ENCODE measurements at places on chromosomes 5 and 9.
A peak's percentile ranks its signal among the peaks of the same experiment; 100 is the strongest.

DNA sequence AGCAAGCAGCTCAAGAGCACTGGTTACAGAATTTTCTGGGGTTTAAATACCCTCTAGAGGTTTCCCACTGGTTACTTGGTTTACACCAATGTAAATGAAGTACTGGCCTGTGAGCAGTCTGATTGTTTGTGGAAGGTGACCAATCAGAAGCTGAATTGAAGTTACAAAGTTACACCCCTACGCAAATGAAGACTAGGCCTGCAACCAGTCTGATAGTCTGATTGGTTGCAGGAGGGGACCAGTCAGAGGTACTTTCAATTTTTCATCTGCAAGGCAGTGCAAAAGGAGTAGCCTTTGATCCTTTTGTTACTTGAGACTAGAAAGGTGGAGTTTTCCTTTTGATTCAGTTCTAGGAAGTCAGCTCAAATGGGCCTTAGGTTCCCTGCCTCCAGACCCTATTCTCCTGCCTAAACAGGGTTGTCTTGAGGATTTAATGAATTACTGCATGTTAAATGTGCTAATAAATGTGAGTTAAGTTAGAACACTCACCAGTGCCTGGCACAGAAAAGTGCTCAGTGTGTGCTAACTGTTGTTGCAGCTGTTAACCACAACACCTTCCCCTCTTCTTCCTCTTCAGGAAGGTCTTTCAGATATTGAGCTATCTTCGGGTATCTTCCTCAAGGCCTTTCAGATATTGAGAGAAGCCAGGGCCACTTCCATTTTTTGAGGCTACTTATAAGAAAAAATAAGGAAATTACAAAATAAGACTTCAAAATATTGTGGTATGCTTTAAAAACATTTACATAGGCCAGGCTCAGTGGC is 32.1 kb upstream of the CLINT1 start:
- DNase-seq: no peak

DNA sequence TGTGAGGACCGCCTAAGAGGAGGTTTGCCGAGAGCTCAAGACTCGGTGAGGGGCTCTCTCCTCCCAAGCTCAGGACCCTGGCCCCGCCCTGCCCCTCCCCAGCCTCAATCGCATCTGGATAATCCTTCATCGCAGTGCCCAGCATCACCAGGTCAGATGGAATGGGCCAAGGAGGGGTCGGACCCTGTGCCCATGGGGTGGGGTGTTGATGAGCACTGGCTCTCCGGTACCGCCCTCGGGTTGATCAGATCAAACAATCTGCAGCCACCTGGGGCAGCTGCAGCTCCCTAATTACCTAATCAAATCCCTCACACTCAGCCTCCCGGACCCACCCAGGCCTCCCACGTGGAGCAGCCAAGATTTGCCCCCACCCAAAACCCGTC is 24.4 kb upstream of the TDRD7 start:
- no peak for DNase-seq

GRCh38 chr5:151058891-151059489 is 21.8 kb downstream of the TNIP1 start:
- DNase-seq: no peak

DNA sequence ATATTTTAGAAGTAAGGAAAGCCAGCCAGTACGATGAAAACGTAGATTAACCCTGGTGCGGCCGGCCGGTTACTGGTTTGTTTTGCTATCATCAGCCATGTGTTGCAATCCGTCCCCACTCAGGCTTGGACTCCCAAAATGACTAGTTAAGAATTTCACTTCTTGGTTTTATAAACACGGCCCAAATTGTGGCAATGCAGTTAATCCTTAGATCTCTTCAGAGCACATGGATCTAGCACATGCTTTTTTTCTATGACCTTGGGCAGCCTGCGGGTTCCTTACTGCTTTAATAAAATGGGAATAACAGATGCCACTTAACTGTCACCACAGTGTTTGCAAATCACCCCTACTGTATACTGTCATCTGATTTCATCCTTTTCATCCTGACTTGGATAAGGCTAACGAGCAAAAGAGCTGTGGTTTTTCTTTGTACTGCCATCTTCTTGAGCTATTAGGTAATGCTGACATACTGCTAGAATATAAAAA is 1.5 kb downstream of the NDFIP1 start:
- DNase-seq: no peak

DNA sequence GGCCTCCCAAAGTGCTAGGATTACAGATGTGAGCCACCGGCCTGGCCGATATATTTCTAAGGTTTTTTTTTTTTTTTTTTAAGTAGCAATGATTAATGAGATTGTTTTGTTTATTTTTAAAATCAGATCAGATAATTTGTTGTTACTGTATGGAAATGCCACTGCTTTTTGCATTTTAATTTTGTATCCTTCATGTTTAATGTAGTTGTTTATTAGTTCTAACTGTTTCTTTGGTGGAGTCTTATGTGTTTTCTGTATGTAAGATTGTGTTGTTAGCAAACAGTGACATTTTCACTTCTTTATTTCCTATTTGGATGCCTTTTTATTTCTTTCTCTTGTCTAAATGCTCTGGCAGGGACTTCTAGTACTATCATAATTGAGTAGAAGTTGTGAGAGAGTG is 87.3 kb downstream of the DMXL1 start:
- no peak for DNase-seq

DNA sequence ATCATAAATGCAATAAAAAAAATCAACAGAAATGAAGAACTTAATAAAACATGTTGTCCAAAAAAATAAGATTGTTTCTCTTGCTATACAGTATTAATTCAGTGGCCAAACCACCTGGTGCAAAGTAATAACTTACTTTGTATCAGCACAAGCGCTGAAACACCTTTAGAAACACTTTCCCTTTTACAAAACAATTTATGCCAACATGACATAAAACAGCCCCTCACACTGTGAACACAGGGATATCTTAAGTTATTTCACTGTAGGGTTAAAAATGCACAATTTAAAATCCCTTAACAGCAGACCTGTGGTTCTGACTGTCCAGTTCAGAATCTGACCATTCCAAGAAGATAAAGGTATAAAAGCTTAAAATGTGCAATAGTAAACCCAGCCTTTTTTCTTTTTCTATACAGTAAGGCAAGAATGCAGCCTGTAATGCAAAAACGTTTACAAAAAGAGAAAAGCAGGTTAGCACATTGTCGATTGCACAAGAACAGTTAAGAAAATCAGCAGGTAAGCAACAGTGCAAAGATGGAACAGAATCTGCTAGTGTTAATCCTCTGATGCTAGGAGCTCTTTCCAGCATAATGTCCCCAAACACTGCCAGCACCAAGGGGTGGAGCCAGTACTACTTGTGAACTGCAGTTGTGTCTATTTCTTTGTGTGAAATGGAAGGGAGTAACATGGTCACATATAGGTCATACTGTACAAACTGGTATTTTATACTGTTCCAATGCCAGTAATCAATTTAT is 21.6 kb downstream of the RAB14 start:
- no peak for DNase-seq

GRCh38 chr5:2465383-2465782 is 286.1 kb downstream of the IRX2 start:
- no peak for DNase-seq

- DNase-seq: no peak
These were observed 288.5 kb downstream of the ZNF608 start for GRCh38 chr5:124457901-124458300.

DNA sequence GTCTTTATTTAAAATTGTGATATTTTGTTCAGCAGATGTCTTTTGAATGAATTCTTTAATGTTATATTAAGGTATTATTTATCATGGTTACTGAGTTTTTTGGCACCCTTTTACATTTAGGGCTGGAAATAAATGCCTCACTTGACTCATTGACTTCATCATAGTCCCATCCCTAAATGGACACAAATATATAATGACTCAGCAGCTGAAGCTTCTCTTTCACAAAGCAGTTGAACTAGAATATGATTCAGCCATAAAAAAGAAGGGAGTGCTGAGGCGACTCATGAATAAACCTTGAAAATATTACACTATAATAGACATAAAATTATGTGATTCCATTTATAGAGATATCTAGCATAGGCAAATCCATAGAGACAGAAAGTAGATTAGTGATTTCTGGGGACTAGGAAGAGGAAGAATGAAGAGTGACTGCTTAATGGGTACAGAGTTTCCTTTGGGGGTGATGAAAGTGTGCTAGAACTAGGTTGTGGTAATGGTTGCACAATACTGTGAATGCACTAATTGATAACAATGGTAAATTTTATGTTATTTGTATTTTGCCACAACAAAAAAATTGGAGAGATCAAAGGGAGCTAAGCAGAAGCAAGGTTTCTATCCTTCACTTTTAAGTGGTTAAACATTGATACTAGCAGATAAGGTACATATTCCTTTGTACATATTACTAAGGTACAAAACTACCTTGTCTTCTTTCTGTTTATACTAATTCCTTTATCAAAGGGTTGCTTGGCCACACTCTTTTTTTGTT is 449.6 kb downstream of the NTRK2 start:
- DNase-seq: no peak

DNA sequence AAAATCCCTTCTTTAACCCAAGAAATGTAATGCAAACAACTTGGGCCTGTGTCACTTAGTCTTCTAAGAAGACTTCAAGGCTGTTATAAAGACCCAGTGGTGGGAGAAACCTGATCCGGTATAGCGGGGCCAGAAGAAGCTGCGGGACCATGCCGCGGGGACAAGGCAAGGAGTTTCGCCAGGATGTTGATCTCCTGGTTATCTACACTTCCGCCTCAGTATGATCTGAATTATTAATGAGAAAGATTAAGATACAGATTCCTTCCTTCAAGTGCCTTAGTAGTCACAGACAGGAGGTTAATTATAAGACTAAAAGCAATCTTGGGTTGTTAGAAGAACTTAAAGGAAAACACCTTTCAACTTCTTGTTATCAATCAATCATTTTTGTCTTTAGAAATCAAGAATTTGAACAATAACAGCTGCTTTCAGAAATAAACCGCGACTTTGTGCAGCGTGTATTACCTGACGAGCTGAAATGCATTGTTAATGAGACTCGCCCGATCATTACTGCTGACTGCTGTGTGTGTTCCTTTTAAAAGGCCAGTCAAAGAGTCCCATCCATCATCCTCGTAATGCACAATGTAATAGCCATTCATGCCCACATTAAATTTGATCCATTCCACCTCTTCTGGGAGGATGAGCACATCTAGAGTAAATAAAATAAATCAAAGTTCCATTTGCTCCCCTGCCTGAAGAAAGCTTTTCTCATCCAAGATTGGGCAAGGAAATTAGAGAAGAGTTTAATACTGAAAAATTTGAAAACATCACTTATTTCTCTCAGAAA is 22.2 kb downstream of the ERAP1 start:
- DNase-seq: peak; percentile 40

DNA sequence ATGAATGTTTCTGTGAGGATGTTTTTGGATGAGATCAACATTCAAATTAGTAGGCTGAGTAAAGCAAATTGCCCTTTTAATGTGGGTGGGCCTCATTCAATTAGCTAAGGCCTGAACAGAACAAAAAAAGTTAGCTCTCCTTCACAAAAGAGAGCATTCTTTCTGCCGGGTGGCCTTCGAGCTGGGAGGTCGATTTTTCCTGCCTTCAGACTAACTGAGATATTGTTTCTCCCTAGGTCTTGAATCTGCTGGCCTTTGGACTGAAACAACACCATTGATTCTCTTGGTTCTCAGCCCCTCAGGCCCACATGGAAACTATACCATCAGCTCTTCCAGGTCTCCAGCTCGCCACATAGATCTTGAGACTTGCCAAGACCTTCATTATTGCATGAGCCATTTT is 29.1 kb upstream of the FREM1 start:
- no peak for DNase-seq

DNA sequence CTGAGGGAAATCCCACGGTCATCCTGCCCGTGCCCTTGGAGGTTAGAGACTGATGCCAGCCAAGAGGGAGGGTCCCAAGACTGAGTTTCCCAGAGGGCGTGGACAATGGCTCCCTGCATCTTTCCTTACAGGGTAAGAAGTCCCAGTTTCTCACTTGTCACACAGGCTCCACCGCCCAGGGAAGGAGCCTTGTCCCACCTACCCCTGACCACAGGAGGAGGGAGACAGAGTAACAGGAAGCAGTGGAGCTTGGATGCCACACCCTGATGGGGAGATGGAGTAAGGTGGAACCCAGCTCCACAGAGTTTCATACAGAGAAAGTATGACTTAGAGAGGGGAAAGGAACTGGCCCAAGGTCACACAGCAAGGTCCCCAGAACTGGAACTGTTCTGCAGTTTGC is 9.4 kb upstream of the CD74 start:
- no peak for DNase-seq

GRCh38 chr9:92614763-92615461 is 55.0 kb downstream of the IPPK start:
- no peak for DNase-seq

GRCh38 chr5:74182603-74183002 is 457.9 kb downstream of the ENC1 start:
- no peak for DNase-seq

GRCh38 chr9:130346431-130346830 is 80.9 kb downstream of the HMCN2 start:
- DNase-seq: no peak

DNA sequence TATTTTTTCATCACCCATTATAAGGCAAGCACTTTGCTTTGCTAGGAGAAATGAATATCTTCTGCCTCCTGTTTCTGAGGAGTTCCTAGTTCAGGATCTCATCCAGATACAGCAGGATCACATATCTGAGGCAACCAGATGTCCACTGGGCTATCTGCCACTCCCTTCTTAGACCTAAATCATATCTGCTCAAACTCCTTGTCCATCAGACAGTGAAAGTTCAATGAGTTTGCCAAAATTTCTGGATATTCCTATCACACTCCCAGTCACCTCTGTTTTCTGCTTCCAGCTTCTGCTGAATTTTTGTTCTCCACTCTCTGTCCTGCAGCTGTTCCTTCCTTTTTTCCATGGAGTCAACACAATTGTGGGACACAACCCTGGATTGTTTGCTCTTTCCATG is 54.2 kb upstream of the BASP1 start:
- no peak for DNase-seq

GRCh38 chr5:124596595-124597421 is 149.6 kb downstream of the ZNF608 start:
- no peak for DNase-seq

DNA sequence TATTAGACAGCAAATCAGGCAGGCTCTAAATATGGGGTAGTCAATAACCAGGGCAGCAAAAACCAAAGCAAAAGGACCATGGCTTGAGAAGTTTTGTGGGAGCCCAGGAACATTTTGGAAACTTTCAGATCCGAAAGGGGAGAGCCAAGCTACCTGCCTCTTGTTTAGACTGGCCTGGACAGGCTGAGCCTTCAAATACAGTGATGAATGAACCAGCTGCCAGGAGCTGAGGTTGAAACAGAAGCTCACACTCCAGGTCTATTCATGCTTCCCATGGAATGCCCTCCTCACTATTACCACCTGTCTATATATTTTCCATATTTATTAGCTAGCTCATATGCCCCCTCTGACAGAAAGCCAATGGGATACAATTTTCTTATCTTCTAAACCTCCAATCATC is 150.8 kb upstream of the SLC44A1 start:
- no peak for DNase-seq

Data from NCI-H1930 (cell line).